Stimulated activated CD4-positive, alpha-beta T cell treated with anti-CD3 and anti-CD28 coated beads, Interleukin-1b, Interleukin-23, amount 100 ng/mL, for 4 hours (primary cell): ENCODE measurements at places on chromosomes 7 and 10.

- no peak for DNase-seq
Measured at GRCh38 chr10:2143213-2143835, 406.0 kb upstream of the ADARB2 start.

GRCh38 chr7:95931460-95932232, 159.3 kb downstream of the DYNC1I1 start:
- DNase-seq = no peak

DNA sequence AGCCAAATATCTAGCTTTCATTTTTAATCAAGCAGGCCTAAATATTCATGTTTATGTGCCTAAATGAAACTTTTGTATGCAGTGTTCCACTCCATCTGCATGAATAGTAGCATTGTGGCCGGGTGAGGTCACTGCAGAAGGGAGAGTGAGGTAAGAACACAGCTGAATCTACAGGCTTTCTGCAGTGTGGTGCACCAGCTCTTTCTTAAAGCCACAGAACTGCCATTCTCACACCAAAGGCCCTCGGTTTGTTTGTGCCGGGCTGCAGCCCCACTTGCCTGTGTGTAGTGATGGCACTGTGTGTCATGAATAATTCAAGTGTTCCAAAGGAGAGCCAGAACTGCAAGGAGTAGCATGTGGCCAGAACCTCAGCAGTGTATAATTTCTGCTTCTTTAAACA, 204.1 kb downstream of the TRIL start:
- DNase-seq = no peak

GRCh38 chr10:25257646-25258045, 82.8 kb downstream of the GPR158 start:
- no peak for DNase-seq
